Stimulated activated CD8-positive, alpha-beta memory T cell treated with anti-CD3 and anti-CD28 coated beads, Interleukin-7, amount 100 ng/mL, for 24 hours (primary cell): ENCODE measurements at places on chromosomes 16 and 17.

GRCh38 chr17:50499721-50500120 is 8.5 kb upstream of the MYCBPAP start:
- no peak for DNase-seq

GRCh38 chr17:78529251-78529650 is 47.9 kb downstream of the DNAH17 start:
- DNase-seq: no peak

GRCh38 chr16:88853325-88853941 is 3.3 kb downstream of the GALNS start:
- no peak for DNase-seq

GRCh38 chr17:41812381-41813151 is at the start of gene FKBP10:
Gene FKBP10, plus strand, starts transcription at chr17:41813004. Its CDS starts 31 bp downstream, at chr17:41813035.
- no peak for DNase-seq

DNA sequence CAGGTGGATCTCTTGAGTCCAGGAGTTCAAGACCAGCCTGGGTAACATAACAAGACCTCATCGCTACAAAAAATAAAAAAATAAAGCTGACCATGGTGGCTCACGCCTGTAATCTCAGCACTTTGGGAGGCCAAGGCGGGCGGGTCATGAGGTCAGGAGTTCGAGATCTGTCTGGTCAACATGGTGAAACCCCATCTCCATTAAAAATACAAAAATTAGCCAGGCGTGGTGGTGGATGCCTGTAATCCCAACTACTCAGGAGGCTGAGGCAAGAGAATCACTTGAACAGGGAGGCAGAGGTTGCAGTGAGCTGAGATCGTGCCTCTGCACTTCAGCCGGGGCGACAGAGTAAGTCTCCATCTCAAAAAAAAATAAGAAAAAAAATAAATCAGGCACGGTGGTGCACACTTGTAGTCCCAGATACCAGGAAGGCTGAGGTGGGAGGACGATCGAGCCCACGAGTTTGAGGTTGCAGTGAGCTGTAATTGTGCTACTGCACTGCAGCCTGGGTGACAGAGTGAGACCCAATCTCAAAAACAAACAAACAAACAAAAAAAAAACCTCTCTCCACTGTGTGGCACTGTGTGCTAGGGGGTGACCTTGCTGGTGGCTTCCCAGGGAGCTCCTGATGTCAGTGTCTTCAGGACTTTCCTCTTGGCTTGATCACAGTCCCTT is 19.8 kb upstream of the MAPK3 start:
- no peak for DNase-seq

- peak; percentile 36 for DNase-seq
These were observed 133.1 kb downstream of the ANKRD11 start for GRCh38 chr16:89357055-89357816.

GRCh38 chr16:73215678-73216377 is 167.9 kb upstream of the ZFHX3 start:
- no peak for DNase-seq

DNA sequence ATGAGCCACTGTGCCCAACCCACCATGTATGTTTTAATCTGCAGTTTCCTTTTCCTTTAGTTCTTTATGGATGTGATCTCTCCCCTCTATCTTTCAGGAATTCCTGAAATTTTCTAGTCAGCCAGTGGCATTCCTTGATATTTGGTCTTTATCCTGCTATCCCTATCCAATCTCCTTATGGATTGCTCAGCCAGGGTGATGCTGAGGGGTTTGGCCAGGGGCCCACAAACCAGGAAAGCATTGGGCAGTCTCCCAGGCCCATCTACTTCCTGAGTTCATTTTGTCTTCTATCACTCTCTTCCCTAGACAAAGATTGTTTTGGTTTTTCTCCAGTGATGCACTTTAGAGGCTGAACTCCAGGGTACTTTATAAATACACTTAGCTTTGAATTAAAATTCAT is 115.9 kb downstream of the KATNIP start:
- DNase-seq: no peak

DNA sequence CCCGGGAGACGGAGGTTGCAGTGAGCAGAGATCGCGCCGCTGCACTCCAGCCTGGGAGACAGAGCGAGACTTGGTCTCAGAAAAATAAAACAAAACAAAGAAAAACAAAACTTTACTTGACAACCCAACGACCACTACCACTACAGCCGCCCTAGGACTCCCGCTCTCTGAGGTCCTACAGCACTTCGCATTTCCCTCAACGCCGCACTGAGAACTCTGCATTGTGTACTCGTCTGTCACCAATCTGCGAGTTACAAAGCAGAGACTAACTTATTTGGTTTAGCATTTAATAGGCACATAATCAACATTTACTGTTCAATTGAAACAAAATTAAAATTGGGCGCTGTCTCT is 479 bp upstream of the ZNF207 start:
- DNase-seq: no peak

- no peak for DNase-seq
These were observed 466 bp upstream of the HSF4 start for GRCh38 chr16:67163999-67164558.

- DNase-seq: no peak
These were observed 127.7 kb upstream of the MAF start for GRCh38 chr16:79728048-79728922.

GRCh38 chr17:17305281-17305801 is 2.2 kb downstream of the NT5M start:
- no peak for DNase-seq

DNA sequence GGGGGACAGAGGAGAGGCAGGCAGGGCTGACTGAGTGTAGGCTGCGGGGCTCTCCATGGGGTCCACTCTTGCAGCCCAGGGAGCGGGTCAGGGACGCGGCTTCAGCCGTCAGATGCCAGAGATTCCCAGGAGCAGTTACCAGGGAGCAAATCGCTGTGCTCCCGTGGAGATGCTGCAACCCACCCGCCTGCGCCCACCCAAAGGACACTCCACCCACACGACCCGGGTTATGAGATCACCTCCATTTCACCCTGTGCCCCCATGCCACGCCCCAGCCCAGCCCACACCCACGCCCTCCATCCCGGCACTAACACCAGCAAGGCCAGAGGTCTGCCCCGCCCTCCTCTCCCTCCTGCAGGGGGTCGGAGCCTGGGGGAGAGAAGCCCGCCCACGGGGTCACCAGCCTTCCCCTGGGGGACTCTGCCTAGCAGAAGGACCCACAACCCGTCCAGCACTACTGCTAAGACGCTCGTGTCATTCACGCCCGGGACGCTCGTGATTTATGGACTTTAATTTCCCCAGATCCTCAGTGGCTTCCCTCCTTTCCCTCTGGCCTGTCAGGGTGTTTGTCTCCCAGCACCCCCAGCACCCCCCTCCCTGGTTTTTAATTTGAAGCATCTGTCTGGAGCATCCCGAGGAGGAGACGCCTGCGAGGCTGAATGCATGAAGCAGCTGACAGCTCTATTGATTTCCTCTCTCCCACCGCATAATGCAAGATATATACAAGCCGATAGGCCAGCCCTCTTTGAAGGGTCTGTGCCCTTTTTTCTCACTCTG is 6.7 kb upstream of the RPL38 start:
- no peak for DNase-seq
